ENCODE measurements at places on chromosomes 16 and 17. TPM values are rescaled to one million over a fixed set of nuclear protein-coding genes. Genes with fewer than 3 reads are reported as not detected.
A peak's percentile ranks its signal among the peaks of the same experiment; 100 is the strongest.

DNA sequence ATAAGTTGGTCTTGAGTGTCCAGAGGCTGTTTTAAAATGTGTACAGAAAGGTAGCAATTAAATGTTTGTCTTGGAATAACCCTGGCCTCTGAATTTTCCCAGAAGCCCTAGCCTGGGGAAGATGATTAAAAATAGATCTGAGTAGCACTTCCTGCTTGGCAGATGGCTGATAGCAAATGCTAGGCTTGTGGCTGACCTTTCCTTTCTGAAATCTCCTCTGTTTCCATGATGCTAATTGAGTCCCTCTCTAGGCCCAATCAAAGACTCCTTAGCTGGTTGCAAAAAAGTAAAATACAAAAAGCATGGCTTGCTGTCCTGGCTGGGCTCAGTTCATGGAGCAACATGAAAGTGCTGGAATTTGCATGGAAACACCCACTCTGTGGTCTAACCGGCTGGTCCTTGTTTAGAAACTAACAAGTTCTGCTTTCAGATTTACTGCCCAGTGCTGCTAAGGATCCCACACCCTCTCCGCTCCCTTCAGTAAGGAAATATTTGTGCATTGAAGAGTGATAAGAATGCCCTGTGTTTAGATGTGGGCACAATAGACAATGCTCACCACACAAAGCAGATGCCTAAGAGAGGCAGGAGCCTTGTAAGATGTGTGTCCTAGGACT is 40.8 kb downstream of the YPEL2 start:
- no peak overlapping the region for H3K4me3 ChIP-seq
- H3K27me3 ChIP-seq = no peaks in the 10 kb centered on the region
- no peaks in the 10 kb centered on the region for H3K36me3 ChIP-seq
- peak; percentile 84 for DNase-seq
- peak overlapping the region; percentile 13 for H3K27ac ChIP-seq
- H3K4me1 ChIP-seq = peaks cover 50% of the 10 kb centered on the region

DNA sequence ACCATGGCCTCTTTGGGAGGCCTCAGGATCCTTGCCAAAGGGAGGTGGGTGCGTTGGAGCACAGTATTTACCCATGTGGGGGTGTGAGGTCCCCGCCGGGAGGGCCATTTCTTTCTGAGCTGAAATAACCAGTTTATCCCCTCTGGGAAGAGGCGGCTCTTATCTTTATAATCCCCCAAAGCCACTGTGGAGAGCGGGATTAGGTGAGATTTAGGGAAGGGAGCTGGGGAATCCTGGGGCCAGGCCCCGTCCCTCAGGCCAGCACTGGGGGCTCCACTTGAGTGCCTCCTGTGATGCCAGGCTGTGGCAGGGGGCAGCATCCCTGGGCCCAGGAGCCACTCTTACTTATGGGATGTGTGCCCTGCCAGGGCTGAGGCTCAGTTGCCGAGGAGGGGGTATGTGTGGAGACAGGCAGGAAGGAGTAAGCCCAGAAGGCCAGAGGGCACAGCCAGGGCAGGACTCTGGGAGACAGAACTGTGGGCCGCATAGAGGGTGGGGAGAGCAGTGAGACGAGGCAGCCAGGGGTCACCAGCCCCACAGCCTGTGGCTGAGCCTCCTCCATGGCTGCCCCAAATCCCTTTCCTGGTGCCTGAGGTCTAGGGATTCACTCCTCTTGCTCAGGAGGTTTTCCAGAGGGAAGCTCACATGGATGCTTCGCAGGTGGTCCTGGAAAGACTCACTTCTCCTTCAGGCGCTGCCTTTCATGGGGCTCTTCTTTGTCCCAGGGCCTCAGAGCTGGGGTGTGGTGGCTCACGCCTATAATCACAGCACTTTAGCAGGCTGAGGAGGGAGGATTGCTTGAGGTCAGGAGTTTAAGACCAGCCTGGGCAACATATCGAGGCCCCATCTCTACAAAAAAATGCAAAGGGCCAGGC is 25.0 kb downstream of the TMEM94 start:
- no peak overlapping the region for H3K4me3 ChIP-seq
- no peaks in the 10 kb centered on the region for H3K27me3 ChIP-seq
- H3K36me3 ChIP-seq = no peaks in the 10 kb centered on the region
- no peak overlapping the region for H3K27ac ChIP-seq
- no peak for DNase-seq
- peaks cover 7% of the 10 kb centered on the region for H3K4me1 ChIP-seq

DNA sequence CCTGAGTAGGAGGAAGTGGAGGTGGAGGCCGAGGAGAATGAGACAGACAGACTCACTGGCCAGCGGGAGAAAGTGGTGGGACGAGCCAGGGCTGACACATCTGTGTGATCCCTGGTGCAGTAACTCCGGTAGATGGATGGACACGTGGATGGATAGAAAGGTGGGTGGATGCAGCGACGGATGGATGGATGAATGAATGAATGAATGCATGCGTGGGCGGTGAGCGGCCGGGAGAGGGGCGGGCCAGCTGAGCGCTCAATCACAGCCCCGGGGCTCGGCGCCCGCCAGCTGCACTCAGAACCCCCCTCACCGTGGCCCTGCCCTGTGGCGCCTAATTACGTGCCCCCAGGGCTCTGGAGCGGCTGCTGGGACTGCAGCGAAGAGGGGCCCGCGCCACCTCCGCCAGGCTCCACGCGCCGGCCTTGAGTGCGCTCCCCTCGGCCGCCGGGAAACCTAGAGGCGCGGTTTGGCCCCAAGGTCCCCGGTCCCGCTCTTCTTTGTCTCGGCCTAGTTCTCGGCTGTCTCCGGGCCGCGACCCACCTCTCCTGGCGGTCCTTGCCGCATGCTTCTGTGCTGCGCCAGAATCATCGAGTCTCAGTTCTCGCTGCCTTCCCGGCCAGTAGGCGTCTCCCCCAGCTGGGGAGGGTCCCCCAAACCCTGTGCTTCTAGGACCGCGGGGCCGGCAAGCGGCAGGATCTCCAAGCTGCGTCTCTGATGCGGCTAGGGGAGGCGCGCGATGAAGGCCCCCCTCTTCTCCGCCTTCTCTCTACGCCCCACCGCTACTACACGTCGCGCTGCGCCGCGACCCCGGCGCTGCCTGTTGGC is 41.0 kb downstream of the RAI1 start:
- no peaks in the 10 kb centered on the region for H3K36me3 ChIP-seq
- peaks cover 39% of the 10 kb centered on the region for H3K4me1 ChIP-seq
- DNase-seq = peak; percentile 40
- H3K27ac ChIP-seq = peak overlapping the region; percentile 57
- H3K4me3 ChIP-seq = peak overlapping the region; percentile 63

GRCh38 chr17:37742762-37743611 is 1.9 kb downstream of the HNF1B start:
- no peaks in the 10 kb centered on the region for H3K36me3 ChIP-seq
- H3K27me3 ChIP-seq = peaks cover 81% of the 10 kb centered on the region
- peaks cover 21% of the 10 kb centered on the region for H3K4me1 ChIP-seq
- peak overlapping the region; percentile 37 for H3K4me3 ChIP-seq

DNA sequence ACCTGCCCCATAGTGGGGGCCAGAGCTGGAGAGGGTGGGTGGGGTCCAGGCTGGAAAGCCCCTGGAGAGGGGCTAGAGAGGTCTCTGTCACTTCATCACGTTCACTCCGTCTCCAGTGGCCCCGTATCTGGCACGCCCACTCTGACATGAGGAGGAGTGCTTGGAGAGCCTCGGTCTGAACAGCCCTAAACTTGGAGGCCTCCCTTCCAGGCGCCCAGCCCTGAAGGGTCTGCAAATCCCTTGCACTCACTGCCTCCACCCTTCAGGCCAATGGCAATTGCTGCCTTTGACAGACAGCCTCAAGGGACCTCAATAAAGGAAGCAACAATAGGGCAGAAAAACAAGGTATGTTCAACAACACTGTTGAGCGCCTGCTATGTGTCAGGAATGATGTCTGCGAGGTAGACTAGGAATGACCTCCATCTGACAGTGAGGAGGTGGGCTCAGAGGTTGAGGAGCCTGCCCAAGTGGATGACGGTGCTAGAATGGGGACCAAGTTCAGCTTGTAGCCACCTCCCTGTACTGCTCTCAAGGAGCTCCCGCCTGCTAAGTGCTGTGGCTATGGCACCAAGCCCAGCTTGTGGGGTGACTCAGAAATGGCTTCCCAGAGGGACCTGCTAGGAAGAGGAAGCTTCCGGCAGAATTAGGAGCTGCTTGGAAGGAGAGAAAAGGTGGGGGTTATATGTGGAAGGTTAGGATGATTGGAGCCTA is 2.9 kb upstream of the EPX start:
- peaks cover 5% of the 10 kb centered on the region for H3K27me3 ChIP-seq
- peaks cover 11% of the 10 kb centered on the region for H3K4me1 ChIP-seq
- peak; percentile 84 for DNase-seq
- no peaks in the 10 kb centered on the region for H3K36me3 ChIP-seq
- no peak overlapping the region for H3K4me3 ChIP-seq
- no peak overlapping the region for H3K27ac ChIP-seq

GRCh38 chr16:81831722-81832126 is 52.6 kb downstream of the PLCG2 start:
- H3K4me3 ChIP-seq = no peak overlapping the region
- H3K4me1 ChIP-seq = no peaks in the 10 kb centered on the region
- peak; percentile 20 for DNase-seq
- H3K27ac ChIP-seq = no peak overlapping the region
- H3K36me3 ChIP-seq = no peaks in the 10 kb centered on the region

- peak overlapping the region; percentile 3 for H3K27ac ChIP-seq
- no peak for DNase-seq
- H3K4me1 ChIP-seq = peaks cover 39% of the 10 kb centered on the region
- peak overlapping the region; percentile 71 for H3K4me3 ChIP-seq
- H3K36me3 ChIP-seq = peaks cover 9% of the 10 kb centered on the region
Observed at GRCh38 chr17:50148226-50149090, 2.0 kb downstream of the PPP1R9B start.

DNA sequence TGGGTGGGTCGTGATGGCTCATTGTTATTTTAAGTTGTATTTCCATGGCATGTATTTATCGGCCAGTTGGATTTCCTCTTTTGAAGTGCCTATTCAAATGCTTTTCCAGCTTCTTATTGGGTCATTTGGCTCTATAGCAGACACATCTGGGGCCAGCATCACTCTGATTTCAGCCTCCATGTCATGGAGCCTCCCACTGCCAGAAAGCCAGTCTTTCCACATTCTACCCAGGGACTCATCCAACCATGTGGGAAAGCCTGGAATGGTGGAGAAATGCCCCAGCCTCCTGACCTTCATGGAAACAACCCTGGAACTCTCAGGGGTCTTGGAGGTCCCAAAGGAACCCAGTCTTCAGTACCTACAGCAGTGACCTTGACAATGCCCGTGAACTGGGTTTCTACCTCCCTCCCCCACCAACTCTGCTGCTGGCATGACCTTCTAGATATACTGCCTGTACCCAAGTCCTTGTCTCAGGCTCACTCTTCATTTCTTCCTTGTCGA is 33.8 kb upstream of the ADGRG1 start:
- H3K27ac ChIP-seq = no peak overlapping the region
- no peak for DNase-seq
- H3K4me1 ChIP-seq = peaks cover 19% of the 10 kb centered on the region
- H3K4me3 ChIP-seq = no peak overlapping the region

GRCh38 chr17:27585153-27585681 is 45.8 kb upstream of the LGALS9 start:
- H3K4me1 ChIP-seq = peaks cover 19% of the 10 kb centered on the region
- peaks cover 14% of the 10 kb centered on the region for H3K36me3 ChIP-seq
- H3K27me3 ChIP-seq = no peaks in the 10 kb centered on the region
- H3K4me3 ChIP-seq = no peak overlapping the region

- no peaks in the 10 kb centered on the region for H3K4me1 ChIP-seq
- H3K27ac ChIP-seq = no peak overlapping the region
- H3K36me3 ChIP-seq = no peaks in the 10 kb centered on the region
- no peaks in the 10 kb centered on the region for H3K27me3 ChIP-seq
- no peak overlapping the region for H3K4me3 ChIP-seq
Observed at GRCh38 chr16:17571499-17572093, 100.8 kb upstream of the XYLT1 start.

- peaks cover 6% of the 10 kb centered on the region for H3K36me3 ChIP-seq
- no peak for DNase-seq
- peaks cover 29% of the 10 kb centered on the region for H3K4me1 ChIP-seq
- H3K27ac ChIP-seq = no peak overlapping the region
- H3K27me3 ChIP-seq = no peaks in the 10 kb centered on the region
Observed at GRCh38 chr17:27579304-27579703, 51.7 kb upstream of the LGALS9 start.

The CDH16 gene
- total RNA-seq = not detected

The FBXO39 gene
- 0.93 TPM for total RNA-seq

The TUBD1 gene
- total RNA-seq = 9.2 TPM

The EVPL gene
- total RNA-seq = not detected

The RIPOR1 gene
- total RNA-seq = 94.5 TPM
